GF-D8 (cell line): ENCODE measurements at places on chromosomes 7 and 10.

DNA sequence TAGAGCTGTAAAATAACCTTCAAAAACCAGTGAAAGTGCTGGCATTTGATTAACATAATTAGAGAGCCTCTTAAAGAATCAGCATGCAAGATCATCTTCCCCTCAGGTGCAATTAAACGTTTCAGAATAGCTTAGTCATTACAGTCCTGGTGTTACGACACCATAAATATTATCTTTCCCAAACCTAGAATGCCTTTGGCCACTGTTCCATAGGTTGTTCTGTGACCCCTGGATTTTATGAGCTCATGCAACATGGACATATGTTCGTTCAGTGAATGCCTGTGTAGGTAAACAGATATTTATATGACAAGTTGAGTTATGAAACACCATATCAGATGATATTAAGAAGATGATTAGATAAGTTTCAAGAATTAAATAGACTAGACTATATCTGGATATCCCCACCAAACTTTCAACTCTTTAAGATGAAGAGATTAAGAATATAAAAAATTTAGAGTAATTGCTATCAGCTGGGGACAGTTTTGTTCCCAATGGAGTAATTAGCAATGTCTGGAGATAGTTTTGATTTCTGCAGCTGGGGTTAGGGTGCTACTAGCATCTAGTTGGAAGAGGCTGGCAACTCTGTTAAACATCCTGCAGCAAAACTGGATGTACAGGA, 263.5 kb upstream of the DKK1 start:
- DNase-seq, result no peak

DNA sequence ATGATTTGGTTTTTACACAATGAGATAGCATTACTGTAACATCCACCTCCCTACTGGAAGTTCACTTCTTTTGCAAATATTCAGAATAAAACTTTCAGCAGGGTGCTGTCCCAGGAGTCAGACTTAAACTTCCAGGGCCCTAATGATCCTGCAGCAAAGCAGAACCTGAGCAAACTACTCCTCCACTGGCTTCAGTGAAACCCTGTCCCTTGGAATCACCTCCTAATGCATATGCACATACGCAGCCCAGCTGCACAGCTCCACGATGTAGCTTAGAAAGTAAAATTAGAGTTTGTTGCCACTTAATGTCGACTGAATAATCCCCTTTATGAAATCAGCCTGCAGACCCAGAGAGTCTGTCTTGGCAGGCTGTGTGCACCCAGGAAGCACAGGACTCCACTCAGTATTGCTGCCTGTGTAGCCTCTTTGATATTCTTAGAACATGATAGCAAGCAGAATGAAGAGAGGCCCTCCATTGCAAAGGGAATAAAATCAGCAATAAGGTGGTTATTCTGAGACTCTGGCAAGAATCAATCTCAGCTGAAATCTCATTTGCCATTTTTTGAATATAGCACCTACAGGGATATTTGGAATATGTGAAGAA, 1.6 kb downstream of the NPSR1 start:
- no peak for DNase-seq

DNA sequence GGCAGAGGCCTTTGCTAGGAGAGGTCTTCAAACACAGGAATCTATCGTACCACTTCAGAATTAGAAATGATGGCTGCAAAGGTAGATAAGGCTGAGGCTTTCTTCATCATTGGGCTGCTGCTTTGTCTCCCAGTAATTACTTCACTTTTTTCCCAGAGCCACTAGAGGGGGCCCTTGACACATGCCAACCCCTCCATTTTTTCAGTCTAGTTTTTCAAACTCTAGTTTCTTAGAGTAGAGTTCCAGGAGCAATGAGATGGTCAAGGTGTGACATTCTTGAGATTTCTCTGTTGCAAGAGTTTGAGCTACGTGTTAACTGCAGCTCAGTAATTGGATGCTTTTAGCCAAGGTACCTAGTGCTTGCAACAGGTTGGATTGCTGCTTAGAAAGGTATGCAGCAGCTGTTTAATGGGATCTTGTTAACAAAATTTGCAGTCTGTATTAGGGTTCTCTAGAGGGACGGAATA, 33.8 kb upstream of the RBM20 start:
- DNase-seq, result peak; percentile 22

DNA sequence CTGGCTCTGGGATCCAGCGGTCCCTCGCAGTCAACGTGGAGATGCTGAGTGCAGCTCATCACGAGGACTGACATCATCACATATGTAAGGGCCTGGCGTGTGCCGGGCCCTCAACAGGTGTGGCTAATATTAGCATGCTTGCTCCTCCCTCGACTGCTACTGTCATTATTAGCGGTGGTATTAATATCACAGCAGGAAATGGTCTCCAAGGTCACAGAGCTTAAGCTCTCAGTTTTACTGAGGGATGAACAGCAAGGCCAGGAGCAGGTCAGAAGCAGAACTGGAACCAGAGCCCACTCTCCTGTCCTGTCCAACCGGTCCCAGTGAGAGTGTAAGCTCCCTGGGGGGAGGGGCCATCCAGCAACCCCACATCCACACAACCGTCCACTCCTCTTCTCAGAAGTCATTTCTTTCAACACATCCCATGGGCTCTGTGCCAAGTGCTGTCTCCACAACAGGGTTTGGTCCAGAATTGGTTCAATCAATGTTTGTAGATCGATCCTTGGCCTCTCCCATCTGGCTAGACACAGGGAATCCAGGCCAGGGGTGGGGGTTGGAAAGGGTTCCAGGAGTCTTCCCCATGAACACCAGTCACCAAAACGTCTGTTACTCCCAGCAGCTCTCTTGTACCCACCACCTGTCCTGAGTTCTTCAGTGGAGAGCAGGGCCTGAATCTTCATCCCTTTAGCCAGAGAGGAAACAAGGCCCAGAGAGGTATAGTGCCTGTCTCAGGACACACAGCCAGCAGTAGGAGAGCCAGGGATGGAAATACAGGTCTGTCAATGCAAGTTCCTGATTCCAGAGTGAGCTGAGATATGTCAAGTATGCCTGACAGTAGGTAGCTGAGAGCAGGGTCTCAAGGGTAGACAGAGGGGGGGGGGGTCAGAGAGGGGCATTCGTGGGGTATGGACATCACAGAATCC, 45.3 kb upstream of the ZMIZ1 start:
- no peak for DNase-seq

- DNase-seq, result no peak
Observed at GRCh38 chr10:71138166-71138830, 74.1 kb upstream of the UNC5B start.

GRCh38 chr10:129893104-129894089, 70.7 kb downstream of the EBF3 start:
- no peak for DNase-seq

GRCh38 chr7:46239846-46240245, 318.8 kb upstream of the IGFBP3 start:
- no peak for DNase-seq

DNA sequence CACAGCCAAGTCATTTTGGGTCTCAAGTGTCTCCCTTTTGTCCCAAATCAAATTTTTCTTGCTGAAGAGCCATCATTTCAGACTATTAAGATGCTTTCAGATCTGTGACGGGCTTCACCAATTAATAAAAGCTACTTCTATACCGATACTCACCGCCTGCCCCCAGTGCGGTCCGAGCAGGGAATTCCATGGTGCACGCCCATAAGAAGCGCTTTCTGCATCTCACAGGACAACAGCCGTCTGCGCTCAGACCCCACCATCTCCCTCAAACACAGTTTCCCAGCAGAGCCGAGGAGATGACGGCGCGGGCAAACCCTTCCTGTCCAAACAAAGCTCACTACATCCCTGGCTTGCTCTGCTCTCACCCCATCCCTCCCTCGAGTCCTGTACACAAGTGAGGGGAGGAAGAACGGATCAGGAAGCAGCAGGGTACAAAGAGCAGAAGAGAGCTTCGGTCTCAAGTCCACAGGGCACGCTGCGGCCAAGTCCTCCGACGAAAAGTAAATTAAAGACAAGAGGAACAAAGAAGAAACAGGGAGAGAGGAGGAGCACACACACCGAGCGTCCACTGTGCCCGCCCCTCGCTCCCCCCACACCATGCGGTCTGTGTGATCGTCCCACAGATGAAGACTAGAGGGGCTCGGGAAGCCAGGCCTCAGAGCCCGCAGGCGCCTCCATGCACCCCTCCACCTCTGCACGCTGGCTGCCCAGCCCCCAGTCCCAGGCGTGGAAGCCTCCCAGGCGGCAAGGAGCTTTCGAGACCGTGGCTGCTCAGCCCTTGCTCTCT, 121.9 kb downstream of the MAD1L1 start:
- no peak for DNase-seq

DNA sequence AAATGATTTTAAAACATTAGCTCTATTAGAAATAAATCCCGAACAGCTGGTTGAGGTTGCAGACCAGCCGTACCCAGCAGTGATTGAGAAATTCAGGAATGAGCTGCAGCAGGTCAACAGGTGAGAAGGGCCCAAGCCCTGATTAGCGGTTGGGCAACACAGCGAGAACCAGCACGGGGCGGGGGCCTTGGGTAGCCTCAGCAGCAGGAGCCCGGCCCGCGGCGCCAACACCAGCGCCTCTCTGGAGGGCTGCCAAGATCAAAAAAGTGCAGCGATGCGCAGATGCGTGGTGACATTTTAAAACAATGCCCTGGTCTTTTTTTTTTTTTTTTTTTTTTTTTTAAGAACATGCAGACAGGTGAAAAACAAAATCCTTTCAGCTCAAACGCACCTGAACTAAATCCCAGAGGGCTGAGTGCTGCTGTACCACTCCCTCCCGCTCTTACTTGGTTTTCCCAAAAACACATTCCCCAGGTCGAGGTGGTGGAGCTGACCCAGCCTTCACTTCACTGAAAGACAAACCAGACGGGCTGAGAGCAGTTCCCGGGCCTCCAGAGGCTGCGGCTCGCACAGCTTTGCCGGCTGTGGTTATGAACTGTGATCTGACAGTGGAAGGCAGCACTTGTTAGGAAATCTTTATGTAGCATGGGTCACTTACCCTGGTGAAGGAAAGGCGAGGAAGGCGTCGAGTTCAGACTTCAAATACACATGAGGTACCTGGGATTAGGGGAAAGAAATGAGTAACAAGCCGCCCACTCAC, 579.4 kb downstream of the SDK1 start:
- no peak for DNase-seq

DNA sequence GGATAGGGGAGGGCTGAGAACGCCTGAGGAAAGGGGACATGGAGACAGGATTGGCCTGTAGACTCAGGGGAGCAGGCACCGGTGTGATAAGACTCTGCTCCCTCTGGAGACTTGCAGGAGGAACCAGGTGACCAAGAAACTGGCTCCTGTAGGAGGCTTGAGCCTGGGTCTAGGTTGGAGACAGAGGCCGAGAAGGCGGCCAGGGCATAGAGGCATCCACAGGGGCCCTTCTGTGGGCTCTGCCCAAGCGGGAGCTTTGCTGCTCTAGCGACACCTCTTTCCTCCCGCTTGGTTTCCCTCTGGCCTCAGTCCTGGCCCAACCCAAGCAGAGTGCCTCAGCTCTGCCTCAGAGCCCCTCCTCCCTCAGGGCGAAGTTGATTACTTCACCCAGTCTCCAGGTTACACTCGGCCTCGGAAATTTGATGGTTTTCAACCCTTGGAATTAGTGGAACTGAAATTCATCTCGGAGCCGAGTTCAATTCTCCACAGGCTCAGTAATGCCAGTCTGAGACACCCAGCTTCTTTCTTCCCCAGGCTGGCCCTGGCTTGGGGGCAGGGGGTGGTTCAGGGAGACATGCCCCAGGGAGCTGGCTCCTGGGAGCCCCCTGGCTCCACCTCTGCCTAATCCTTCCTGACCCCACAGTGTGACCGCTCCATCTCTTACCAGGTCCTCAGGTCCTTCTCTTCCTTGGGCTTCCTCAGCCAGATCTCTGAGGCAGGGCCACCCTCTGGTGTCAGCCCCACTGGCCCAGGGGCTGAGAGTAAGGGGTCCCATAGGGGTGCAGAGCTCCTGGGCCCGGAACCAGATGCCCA, 60.4 kb downstream of the PAX2 start:
- no peak for DNase-seq

DNA sequence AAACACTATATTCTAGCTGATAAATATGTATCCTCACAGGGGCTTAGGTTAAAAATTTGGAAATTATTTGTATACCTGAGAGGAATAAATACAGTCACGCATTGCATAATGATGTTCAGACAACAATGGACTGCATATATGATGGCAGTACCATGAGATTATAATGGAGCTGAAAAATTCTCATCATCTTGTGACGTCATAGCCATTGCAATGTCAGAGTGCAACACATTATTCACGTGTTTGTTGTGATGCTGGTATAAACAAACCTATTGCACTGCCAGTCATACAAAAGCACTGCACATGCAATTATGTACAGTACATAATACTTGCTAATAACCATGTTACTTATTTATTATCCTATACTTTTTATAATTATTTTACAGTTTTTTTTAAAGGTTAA, 31.4 kb downstream of the STEAP1B start:
- no peak for DNase-seq

GRCh38 chr7:22001345-22002004, 55.8 kb upstream of the CDCA7L start:
- no peak for DNase-seq

DNA sequence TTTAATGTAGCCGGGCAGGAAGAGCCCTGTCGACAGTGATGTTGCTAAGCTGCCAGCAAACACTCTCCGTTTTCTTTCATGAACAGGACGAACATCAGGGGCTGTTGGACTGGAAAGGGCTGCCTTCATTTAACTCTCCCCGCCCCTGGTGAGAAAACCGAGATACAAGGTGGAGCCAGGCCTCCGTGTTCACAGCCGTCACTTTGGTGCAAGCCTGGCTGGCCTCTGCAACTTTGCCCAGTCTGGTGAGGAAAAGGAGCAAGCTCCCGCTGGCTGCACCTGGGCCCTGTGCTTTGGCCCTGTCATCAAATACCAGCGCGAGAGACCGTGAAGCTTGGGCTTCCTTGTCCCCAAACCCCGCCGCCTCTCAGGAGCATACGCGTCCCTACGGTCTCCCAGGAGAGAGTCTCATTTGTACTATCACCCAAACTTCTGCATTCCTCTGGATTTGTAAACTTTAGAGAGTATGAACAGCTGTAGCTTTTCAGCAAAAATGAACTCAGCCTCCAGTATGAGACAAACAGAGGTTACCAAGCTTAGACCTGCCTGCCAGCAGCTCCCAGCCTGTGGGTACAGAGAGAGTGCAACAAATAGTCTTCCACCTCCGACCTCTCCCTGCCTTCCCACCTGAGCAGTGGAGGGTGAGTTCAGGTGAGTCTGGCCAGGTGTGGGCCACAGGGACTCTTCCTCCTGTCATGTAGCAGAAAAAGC, 445.3 kb upstream of the MGMT start:
- DNase-seq, result no peak

DNA sequence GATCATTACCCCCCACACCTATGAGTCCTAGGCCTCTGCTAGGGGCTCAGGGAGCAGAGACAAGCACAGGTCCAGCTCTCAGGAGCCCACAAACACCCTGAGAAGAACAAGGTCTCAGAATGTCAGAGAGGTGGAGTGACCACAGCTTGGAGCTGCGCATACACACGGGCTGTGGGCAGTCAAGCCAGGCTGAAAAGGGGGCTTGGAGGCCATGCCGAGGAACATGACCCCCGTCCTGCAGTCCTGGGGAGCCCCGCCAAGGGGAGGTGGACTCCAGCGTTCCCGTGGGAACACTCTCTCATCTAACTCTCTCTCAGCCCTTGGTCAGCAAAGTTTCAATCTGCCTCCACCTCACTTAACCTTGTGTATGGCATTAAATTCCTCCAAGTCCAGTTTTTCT, 7.8 kb upstream of the MMP21 start:
- no peak for DNase-seq

- peak; percentile 74 for DNase-seq
Observed at GRCh38 chr10:14601872-14602725, 172.6 kb downstream of the FAM107B start.
